Kidney (tissue), 22 donors: ENCODE measurements at places on chromosomes 7 and 10. TPM values are rescaled to one million over a fixed set of nuclear protein-coding genes. Genes with fewer than 3 reads are reported as not detected.

- no peaks in the 10 kb centered on the region for H3K27me3 ChIP-seq
- no peaks in the 10 kb centered on the region for H3K4me1 ChIP-seq
- no peak overlapping the region for H3K4me3 ChIP-seq
- peak; percentile 41 for DNase-seq
- no peak overlapping the region for H3K27ac ChIP-seq
Measured at GRCh38 chr7:47938574-47939165, 9.6 kb downstream of the PKD1L1 start.

DNA sequence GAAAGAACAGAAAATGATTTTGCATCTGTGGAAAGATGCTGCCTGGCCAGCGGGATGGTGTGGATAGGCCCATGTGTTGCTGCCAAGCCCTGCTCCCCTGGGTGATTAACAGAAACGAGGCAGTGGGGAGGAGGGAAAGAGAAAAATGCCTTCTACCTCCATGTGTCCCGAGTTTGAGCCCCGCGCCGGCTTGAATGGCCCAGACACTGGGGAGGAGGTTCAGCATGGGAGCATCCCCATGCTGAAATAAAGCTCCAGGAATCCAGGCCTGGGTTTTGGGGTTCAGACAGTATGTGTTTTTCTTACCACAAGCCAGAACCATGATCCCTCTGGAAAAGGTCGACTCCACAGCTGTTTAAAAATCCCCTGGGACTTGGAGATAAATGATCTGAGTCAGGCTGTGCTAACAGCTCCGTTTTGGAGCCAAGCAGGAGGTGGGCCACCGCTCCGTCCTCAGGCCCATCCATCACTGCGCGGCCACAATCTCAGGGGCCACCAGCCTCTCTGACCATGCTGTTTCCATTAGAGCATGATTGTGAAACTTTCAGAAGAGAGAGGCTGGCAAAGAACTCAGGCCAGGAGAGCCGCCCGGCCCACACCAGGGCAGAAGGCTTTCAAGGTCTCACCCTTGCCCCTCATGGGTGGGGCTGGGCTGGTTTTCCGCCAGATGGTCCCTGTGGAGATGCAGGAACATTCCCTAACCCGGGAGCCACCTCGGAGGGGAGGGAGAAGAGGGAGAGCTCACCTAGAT, 299.7 kb downstream of the ZEB1 start:
- H3K27me3 ChIP-seq, result no peaks in the 10 kb centered on the region
- no peaks in the 10 kb centered on the region for H3K36me3 ChIP-seq
- peaks cover 3% of the 10 kb centered on the region for H3K4me1 ChIP-seq
- H3K4me3 ChIP-seq, result no peak overlapping the region

DNA sequence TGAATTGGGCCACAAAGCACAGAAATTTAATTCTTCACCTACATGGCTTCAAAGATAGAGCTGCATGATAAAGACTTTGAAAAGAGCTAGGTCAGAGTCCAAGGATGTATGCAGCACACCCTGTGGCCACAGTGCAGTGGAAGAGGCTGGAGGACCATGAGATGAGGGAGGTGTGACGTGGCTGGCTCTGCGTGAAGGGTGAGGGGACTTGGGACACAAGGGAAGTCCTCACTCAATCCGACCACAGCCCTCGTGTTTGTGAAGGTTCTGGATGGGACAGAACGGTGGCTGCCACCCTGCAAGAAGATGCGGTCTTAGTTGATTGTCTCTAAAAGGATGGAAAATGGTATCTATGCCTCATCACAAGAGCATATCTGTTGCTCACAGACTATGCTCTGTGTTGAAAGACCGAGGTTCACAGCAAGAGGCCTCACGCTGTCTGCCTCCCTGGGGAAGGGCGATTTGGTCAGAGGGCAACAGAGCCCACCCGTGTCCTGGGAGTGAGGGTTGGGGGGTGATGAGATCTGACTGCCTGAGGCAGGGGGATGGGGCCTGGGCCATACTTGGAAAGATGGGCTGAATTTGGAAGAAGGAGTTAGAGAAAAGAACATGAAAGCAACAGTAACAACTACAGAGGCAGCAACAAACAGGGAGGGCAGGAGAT, 174.4 kb upstream of the SHH start:
- no peaks in the 10 kb centered on the region for H3K4me1 ChIP-seq
- H3K27me3 ChIP-seq, result no peaks in the 10 kb centered on the region

DNA sequence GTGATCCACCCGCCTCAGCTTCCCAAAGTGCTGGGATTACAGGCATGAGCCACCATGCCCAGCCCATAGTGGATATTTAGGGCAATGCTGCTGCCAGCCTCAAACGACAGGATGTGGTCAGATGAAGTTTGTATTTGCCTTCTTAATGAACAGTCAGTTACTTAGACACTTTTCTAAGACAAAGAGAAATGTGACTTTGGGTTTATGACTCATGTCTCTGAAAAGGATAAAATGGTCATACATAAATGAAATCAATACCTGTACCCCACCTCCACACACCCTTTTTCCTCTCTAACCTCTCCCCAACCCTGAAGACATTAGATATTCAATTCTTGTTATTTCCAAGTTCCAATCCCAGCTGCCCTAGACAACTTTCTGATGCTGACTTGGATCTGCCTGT, 109.3 kb upstream of the INSIG1 start:
- no peaks in the 10 kb centered on the region for H3K4me1 ChIP-seq
- H3K36me3 ChIP-seq, result no peaks in the 10 kb centered on the region
- DNase-seq, result no peak
- H3K27ac ChIP-seq, result no peak overlapping the region
- no peaks in the 10 kb centered on the region for H3K27me3 ChIP-seq
- H3K4me3 ChIP-seq, result no peak overlapping the region

The COX15 gene
- 40.4 TPM for total RNA-seq

GRCh38 chr7:1210321-1210978, 22.2 kb upstream of the UNCX start:
- no peak overlapping the region for H3K27ac ChIP-seq
- peak; percentile 51 for DNase-seq
- peaks cover 2% of the 10 kb centered on the region for H3K4me1 ChIP-seq
- H3K4me3 ChIP-seq, result no peak overlapping the region
- no peaks in the 10 kb centered on the region for H3K36me3 ChIP-seq

- no peaks in the 10 kb centered on the region for H3K27me3 ChIP-seq
- H3K36me3 ChIP-seq, result no peaks in the 10 kb centered on the region
- no peak overlapping the region for H3K27ac ChIP-seq
- H3K4me1 ChIP-seq, result no peaks in the 10 kb centered on the region
Measured at GRCh38 chr10:82377608-82378007, 502.6 kb downstream of the NRG3 start.

DNA sequence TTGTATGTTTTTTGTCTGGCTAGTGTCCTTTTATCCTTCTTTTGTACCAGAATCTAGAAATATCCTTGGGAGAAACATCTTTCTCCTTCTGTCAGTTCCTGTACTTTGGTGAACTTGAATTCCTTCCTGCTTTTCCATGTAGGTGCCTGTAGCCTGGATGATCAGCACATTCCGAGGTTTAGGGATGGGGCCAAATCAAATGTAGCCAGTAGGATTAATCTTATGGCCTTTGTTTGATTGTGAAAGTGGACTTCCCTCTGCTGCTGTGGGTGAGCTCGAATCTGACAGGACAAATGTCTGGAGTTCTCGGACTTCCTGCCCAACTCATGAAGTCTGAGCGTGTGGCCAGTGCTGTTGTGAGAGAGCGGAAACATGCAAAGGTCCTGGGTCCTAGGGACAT, 33.2 kb upstream of the NAMPT start:
- H3K27ac ChIP-seq, result no peak overlapping the region
- no peak for DNase-seq
- H3K36me3 ChIP-seq, result no peaks in the 10 kb centered on the region
- no peaks in the 10 kb centered on the region for H3K4me1 ChIP-seq

DNA sequence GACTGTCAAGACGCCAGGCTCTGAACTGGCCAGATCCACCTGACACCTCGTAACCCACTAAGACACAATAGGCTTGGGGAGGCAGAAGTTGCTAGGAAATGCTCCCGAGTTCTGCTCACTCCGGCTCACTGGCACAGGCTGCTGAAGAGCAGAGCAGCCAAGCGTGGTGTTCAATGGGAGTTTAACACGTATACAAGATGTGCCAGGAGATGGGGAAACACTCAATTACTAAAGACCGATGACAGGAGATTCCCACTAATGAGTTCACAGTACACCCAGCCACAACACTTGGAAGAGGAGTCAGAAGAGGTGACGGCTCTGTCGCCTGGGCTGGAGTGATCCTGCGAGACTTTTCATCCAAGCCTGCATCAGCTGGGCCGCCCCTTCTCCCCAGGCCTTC, 303.4 kb downstream of the GFRA1 start:
- peak; percentile 63 for DNase-seq
- no peaks in the 10 kb centered on the region for H3K27me3 ChIP-seq
- no peaks in the 10 kb centered on the region for H3K4me1 ChIP-seq
- no peak overlapping the region for H3K27ac ChIP-seq
- no peak overlapping the region for H3K4me3 ChIP-seq

GRCh38 chr7:110568388-110568787, 522.5 kb upstream of the LRRN3 start:
- H3K27ac ChIP-seq, result no peak overlapping the region
- no peak overlapping the region for H3K4me3 ChIP-seq
- no peaks in the 10 kb centered on the region for H3K36me3 ChIP-seq
- no peaks in the 10 kb centered on the region for H3K4me1 ChIP-seq
- H3K27me3 ChIP-seq, result no peaks in the 10 kb centered on the region

DNA sequence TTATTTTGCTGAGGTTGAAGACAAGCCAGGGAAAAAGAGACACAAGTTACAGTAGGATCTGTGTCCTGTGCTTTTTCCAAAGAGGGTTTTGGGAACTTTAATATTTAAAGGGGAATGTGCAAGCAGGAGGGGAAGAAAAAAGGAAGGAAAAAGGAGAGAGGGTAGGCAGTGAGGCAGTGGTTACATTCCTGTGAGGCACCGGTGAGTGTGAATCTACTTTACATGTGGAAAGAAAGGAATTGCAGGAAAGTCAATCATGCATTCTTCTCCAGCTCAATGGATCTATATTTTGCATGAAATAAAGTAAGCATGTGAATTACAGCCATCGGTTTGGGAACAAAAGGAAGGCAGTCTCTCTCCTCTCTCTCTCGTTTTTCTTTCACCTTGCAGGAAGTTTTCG, 12.6 kb upstream of the DYNC2I1 start:
- no peaks in the 10 kb centered on the region for H3K36me3 ChIP-seq
- no peak overlapping the region for H3K4me3 ChIP-seq
- peak; percentile 52 for DNase-seq
- no peaks in the 10 kb centered on the region for H3K4me1 ChIP-seq

The C10orf105 gene
- total RNA-seq, result 0.35 TPM

DNA sequence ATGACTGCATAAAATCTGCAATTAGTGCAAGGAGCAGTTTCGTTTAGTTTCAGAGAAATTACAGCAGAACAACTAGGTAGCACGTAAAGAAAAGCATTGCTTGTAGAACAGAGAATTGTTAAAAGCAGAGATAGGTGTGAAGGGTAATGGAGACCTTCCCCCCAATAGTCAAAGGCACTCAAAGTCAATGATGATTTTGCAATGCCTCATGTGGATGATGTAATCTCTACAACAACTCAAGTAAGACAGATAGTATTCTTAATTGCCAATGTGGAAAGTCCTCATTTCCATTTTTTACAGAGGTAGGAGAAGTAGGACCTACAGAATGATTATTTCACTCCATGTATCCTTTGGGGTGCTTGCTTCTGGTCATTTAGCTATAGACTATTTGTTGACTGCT, 94.3 kb upstream of the GNAI1 start:
- H3K27me3 ChIP-seq, result no peaks in the 10 kb centered on the region
- H3K4me1 ChIP-seq, result no peaks in the 10 kb centered on the region
- DNase-seq, result no peak
- H3K4me3 ChIP-seq, result no peak overlapping the region
- H3K27ac ChIP-seq, result no peak overlapping the region

GRCh38 chr7:44473295-44473694, 17.2 kb downstream of the NUDCD3 start:
- no peaks in the 10 kb centered on the region for H3K4me1 ChIP-seq
- H3K27ac ChIP-seq, result no peak overlapping the region
- H3K4me3 ChIP-seq, result no peak overlapping the region
- no peaks in the 10 kb centered on the region for H3K27me3 ChIP-seq

DNA sequence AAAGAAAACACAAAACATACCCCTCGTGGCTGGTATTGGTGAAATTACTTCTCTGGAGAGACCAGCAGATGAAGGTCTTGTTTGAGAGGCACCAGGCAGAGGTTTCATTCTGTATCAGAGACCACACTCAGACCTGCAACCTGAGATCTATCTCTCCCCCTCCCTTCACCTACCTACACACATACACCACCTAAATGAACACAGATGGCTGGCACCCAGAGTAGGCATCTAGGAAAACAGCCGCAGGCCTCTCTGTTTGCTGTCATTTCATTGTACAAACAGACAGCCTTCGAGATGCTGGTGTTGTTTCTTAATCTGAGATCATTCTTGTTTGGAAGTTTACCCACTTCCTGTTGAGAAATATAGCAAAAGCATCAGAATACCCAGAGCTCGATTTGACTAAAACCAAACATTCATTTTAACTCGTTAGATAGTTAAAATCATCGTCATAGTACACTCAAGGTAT, 173.9 kb upstream of the SLC25A13 start:
- no peak for DNase-seq
- H3K27ac ChIP-seq, result no peak overlapping the region
- H3K4me1 ChIP-seq, result no peaks in the 10 kb centered on the region
- no peaks in the 10 kb centered on the region for H3K27me3 ChIP-seq
- no peaks in the 10 kb centered on the region for H3K36me3 ChIP-seq

The NDUFB8 gene
- 162 TPM for total RNA-seq

The DUS4L gene
- 8.4 TPM for total RNA-seq

The CALCR gene
- total RNA-seq, result 5.3 TPM

- H3K27me3 ChIP-seq, result no peaks in the 10 kb centered on the region
- peak overlapping the region; percentile 51 for H3K4me3 ChIP-seq
- no peak for DNase-seq
- peaks cover 13% of the 10 kb centered on the region for H3K4me1 ChIP-seq
- no peak overlapping the region for H3K27ac ChIP-seq
Measured at GRCh38 chr10:75712242-75712880, 280.9 kb downstream of the LRMDA start.
